ENCODE measurements at places on chromosomes 7 and 10.

- DNase-seq = no peak
Measured at GRCh38 chr10:13993169-13993568, 337.6 kb downstream of the FRMD4A start.

DNA sequence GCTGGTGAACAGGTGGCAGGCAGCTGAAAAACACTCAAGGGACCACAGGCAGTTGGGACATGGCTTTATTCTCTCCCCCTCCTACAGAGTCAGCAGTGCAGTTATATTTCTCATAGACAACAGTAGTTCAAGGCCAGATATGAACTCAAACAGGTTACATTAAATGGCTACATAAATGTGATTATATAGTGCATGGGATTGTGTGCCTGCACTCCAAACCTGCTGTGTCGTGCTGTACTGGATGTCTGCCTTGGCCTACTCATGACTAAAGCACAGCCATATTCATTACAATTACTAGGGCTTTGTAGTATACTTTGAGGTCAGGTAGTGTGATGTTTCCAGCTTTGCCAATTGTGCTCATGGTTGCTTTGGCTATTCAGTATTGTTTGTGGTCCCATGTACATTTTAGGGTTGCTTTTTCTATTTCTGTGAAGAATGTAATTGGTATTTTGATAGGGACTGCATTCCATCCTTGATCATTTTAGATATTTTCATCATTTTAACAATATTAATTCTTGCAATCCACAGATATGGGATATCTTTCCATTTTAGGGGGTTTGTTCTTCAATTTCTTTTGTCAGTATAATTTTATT is 393.6 kb downstream of the CNTNAP2 start:
- DNase-seq = no peak

GRCh38 chr10:30231709-30232108 is 117.4 kb downstream of the MTPAP start:
- DNase-seq = no peak

DNA sequence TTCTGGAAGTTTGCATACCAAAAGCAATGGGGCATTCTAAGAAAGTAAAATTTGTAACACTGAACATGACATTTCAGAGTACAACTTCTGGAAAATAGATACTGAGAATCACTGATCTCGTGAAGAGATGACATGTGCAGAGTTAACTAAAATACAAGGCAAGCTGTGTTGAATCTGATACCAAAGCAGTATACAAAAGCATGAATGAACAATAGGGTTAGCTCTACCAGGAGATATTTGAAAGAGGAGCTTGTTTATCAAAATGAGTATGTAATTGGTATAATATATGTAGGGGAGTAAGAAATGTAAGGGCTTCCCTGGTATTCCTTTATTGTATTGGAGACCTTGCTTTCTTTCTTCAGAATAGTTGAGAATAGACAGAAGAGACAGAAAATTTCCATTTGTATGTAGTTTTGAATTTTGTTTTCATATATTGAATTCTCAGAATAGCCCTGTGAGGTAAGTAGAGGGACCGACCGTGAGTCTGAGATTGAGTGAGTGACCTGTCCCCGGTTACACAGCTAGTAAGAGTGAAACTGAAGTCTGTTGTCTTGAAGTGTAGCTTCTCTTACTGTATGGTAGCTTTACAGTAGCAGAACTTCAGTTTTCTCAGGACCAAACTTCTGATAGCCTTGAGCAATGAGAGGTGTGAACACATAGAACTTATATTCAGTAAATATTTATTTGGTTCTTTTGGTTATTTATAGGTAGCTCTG is 5.0 kb downstream of the HBP1 start:
- no peak for DNase-seq

- DNase-seq = no peak
Measured at GRCh38 chr7:105032553-105033214, 18.7 kb downstream of the KMT2E start.

DNA sequence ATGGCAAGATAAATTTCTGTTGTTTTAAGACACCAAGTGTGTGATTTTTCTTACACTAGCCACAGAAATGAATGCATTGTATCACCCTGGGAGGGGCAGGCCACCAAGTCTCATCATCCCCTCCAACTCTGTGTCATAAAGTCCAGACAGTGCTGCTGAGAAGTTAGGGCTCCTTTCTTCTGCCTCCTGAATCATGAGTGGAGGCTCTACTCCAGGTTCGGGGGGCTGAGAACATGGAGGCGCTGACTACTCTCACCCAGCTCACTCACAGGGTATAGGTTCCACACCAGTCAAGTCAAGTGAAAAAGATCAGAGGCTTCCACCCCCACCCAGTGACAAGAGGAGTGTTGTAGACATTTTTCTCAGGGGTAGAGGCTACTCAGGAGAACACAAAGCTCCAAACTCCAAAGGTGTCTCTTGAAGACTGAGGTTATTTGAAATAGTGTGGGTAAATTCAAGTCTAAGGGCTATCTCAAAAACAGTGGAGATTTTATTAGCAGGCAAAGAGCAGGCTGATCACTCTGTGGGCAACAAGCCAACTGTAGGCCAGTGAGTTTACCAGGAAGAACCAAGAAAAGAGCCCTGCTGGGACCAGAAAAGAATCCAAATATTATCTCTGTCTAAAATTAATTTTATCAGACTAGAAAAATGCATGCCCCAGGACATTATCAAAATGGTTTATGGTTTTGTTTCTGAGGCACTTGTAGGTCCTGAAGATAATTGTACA is 118.6 kb upstream of the RET start:
- peak; percentile 9 for DNase-seq

DNA sequence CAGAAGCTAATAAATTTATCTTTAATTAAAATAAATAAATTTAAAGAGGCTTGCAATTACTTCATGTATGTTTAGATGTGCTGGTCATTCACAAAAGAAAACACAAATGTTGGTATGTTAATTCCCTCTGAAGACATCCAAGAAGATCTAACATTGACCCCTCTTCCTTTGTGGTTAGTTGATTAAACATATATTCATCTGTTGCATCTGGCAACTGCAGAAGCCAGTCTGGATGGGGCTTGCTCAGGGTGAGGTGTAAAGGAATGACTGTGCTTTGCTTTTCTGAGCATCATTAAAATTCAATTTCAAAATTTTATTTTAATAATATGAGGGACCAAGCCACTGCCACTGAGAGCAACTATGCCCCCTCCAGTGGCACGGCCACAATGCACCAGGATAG is 36.4 kb upstream of the FERD3L start:
- DNase-seq = no peak

DNA sequence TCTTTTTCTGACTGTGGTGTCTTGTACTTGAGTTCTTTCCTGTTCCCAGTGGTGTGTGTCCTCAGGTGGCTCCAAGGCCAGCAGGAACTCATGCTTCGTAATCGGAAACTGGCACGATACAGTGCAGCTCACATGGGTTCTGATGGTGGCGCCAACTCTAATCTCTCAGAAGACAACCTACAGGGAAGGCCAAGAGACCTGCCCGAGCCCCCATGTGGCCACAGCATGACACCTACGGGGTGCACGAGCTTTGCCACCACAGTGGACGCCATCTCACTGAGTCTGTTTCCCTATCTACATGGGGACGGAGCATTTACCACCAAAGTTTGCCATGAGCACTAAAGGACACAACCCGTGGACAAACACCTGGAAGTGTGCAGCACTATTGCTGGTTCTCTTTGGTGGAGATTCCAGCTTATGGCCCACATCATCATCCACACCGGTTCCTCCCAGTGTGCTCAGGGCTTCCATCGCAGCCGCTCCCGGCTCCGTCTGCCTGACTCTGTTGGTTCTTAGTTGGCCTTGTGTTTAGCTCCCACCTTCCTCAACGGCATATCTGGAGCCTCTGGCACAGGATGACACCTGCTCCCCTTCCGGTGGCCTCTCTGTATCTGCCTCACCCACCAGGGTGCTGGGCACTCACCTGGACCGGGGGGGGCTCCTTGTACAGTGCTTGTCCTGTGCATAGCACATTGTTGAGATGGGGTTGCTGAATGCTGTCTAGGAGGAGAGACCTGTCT is 586.6 kb upstream of the MKI67 start:
- DNase-seq = no peak

GRCh38 chr7:102836191-102836919 is 76.4 kb upstream of the LRRC17 start:
- no peak for DNase-seq

GRCh38 chr7:1246871-1247526 is 14.3 kb downstream of the UNCX start:
- peak; percentile 69 for DNase-seq

All from left lung (tissue), 14 donors.